ENCODE measurements at places on chromosomes 3 and 15.

GRCh38 chr3:54122324-54123002 is at the start of gene CACNA2D3:
Gene CACNA2D3 (plus strand): TSS chr3:54122552.
- no peak for DNase-seq

GRCh38 chr15:83200162-83200561 is 7.5 kb downstream of the HDGFL3 start:
- no peak for DNase-seq

GRCh38 chr15:92638291-92638708 is 17.3 kb downstream of the FAM174B start:
- DNase-seq, result no peak

- DNase-seq, result no peak
Observed at GRCh38 chr3:135325096-135325495, 530.0 kb downstream of the EPHB1 start.

DNA sequence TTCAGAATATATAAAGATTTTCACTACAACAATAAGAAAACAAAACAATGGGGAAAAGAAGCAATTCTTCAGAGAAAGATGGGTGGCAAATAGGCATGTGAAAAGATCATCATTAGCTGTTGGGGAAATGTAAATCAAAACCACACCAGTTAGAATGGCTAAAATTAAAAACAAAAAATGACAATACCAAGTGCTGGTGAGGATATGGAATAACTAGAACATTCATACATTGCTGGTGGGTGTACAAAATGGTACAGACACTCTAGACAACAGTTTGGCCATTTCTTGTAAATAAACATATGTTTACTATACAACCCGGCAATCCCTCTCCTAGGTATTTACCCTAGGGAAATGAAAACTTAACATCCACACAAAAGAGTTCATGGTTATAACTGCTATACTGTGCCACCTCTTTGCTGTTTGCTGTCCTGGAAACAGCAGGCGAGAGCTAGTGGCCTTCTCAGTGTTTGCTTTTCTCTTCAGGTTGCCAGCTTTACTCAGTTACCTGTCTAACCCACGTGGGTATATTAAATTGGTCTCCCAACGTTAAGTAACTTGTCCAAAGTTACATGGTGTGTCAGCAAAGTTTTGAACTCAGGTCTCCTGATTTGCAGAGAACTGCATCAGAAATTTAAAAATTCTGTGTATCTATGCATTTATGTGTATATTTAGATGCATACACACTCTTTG is 4.6 kb upstream of the NIT2 start:
- no peak for DNase-seq

GRCh38 chr3:151345859-151346258 is 16.5 kb upstream of the P2RY13 start:
- no peak for DNase-seq

- no peak for DNase-seq
Observed at GRCh38 chr3:169627073-169627472, 36.4 kb downstream of the MECOM start.

DNA sequence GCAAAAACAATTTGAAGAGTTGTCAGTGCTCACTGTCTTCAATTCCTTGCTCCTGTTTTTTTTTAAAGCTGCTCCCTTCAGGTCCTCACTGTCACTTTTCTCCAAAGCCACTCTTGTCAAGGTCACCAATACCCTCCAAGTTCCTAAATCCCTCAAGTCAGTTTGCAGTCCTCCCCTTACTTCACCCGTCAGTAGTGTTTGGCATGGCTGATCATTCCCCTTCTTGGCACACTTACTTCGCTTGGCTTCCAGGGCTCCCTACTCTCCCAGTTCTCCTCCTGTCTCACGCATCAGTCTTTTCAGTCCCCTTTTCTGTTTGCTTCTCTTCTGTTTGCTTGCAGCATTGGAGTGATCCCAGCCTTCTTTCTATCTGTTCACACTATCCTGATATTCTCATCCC is 25.5 kb downstream of the PLCL2 start:
- no peak for DNase-seq

DNA sequence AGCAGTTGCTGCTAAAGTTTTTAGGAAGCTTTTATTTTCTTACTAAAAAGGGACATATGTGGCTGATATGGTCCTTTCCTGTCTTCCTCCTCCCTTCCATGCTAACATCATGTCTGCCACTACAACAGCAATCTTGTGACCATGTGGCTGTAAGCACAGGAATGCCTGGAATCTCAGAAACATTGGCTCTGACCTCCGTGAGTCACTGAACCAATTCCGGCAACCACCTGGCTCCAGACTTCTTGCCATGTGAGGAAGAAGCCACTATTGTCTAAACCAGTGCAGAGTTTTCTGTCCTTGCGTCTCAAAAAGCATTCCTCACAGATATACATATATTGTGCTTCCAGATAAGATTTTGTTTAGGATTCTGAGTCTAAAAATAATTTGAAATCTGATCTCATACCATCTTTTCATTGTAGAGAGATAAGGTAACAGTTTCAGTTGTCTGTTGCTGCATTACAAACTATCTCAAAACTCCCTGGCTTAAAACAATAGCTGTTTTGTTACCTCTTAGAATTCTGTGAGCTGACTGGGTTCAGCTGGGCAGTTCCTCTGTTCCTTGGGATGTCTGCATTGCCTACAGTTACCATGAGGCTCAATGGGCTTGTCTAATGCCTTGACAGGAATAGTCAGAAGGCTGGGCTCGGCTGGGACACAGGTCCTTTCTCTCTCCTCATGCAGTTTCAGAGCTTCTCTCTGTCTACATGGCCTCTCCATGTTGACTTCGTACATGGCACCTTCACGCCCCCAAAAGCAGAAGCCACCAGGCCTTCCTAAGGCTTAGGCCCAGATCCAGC is 77.3 kb upstream of the MAGI1 start:
- no peak for DNase-seq

- no peak for DNase-seq
Observed at GRCh38 chr15:63076714-63077046, 34.1 kb downstream of the TPM1 start.

DNA sequence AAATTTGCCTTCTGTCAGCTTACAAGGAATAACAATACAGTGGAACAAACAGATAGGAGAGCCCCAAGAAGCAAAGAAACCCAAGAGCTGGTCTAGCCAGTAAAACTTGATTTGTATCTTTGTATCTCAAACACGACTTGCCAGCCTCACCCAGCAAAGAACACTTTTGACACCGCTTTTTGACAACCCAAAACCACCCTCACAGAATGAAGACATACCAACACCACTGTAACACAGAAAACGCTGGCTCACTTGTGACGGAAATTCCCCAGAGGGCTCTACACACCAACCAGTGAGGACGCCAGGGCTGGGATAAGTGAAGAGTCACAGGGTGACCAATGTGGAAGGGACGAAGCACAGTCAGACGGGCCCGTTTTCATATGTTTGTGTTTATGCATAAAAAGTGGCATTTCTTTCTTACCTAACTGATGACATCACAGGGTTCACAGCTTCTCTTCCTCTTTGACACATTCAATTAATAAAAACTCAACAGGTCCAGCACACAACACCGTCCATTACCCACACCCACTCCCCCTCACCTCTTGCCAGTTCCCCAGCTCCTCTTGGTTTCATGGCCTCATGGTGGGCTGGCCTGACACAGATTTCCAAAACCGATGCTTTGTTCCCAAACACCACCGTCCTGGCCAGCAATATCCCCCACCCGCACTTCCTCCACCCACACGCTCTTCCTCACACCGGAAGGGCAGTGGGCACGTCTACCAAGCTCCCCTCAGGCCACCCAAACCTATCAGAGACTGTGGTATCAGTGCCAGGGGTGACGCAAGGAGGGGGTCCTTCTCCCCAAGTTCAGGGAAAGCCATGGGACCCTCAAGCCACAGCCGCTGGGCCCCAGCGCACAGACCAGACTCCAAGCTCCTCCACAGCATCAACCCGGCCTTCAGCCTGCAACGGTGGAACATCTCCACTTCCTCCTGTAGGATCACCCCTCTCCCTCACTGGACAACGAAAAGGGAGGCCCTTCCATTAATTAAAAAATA is 94.2 kb downstream of the ADAMTS17 start:
- DNase-seq, result no peak

- no peak for DNase-seq
Observed at GRCh38 chr3:12371525-12372140, 82.8 kb downstream of the PPARG start.

DNA sequence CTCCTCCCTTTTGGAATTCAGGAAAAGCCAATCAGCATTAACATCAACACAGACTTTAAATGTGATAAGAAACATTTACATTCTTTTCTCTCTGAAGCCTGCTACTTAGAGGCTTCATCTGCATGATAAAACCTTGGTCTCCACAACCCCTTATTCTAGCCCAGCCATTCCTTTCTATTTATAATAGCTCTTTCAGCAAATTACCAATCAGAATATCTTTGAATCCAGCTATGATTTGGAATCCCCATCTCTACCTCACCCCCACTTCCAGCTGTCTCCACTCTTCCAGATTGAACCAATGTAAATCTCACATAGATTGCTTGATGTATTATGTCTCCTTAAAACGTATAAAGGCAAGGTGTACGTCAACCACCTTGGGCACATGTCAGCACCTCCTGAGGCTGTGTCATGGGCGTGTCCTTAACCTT is 139.7 kb downstream of the TUSC7 start:
- DNase-seq, result no peak

DNA sequence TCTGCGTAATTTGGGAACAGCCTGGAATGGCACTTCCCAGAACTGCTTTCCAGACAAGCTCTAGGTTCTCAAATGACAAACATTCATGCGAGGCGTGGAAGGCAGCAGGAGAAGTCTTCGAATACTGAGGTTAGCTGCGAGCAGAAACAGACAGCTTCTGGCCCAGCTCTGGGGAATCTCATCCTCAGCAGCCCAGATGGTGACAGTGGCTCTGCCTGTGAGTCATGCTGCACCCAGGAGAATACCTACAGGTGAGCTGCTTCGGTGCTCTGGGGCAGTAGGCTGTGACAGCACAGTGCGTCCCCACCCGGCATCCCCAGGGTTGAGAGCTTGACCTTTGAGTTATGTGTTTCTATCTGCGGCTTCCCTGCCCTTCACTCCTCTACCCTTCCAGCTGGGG is 258.6 kb downstream of the KLF13 start:
- no peak for DNase-seq

- DNase-seq, result no peak
Observed at GRCh38 chr15:33043636-33044035, 150.9 kb downstream of the FMN1 start.

DNA sequence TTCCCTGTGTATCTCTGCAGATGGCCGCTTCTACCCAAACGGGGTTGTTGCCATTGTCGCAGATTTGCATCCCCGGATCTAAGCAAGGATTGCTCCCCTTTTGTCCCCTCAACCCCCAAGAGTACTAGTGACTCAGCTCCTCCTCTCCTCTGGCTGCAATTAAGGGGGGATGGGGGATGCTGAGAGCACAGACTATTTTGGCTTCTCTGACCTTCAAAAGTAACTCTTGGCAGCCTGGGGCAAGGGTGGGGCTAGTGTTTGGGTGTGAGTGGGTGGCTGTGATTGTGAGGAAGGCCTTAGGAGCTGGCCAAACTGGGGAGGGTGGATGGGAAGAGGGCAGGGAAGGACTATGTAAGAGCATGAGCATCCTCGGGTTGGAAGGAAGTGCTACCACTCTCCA is 1.2 kb upstream of the MAP1A start:
- no peak for DNase-seq

DNA sequence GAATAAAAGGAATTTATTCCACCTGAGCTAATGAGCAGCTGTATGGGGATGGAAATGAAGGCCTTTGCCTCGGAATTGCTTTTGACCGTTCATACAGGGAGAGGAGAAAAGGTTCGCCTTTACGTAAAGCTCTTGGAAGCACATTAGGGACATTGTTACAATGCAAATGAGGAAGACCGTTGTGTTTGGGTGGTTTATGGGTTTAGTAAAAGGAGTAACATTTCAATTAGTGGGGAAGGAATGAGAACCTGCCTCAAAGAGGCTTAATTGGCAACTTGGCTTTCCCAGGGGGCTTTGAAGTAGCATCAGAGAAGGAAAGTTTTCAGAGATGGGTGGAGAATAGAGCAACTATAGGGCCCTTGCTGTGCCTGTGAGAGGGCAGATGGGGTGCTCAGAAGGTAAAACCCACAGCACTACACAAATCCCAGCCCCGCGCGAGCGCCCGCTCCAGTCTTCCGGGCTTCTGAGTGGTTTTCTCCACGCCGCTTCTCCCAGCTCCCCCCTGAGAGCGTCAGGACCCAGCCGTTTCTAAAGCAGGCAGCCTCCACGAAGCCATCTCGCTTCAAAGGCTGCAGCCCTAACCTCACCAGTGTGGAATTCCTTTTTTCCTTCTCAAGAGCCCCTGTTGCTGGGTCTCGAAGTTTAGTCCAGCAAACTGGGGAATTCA is 192.0 kb upstream of the HES1 start:
- DNase-seq, result no peak

GRCh38 chr3:106030627-106030963 is 161.8 kb upstream of the CBLB start:
- no peak for DNase-seq

GRCh38 chr3:71850654-71851053 is 65.7 kb upstream of the PROK2 start:
- DNase-seq, result no peak

DNA sequence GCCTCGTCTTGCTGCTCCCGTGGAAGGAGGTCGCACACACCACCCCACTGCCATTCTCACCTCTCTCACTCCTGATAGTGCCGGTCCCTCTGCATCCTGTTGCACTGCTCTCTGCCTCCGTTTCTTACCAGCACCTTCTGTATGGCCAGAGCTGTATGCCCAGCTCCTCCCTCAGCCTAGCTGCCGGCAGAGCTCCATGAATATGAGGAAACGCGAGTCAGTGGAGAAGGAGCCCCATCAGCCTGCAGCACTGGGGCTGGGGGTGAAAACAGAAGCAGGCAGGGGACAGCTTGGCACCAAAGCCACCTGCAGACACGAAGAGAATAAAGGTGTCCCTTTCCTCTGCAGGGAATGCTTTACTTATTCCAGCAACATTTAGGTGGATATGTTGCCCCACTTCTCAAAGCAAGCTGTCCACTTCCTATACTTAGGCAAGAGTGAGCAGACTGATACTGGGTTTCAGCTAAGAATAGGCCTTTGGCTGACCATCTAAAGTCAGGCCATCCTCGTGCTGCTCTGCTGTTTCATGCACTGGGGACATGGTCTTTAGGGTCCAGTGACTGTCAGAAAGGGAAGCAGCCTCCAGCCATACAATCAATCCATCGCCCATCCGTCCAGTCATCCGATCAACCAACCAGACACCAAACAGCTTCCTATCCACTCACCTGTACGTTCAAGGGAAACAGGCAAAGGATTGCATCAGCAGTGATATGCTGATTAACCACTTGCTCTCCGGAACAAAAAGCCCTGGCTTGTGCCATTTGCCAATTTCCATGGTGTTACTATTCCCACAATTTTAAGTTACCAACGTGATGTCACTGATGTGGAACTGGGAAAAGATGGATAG is 222.7 kb downstream of the XXYLT1 start:
- DNase-seq, result no peak
